ENCODE measurements at places on chromosomes 16 and 17. TPM values are rescaled to one million over a fixed set of nuclear protein-coding genes. Genes with fewer than 3 reads are reported as not detected.

DNA sequence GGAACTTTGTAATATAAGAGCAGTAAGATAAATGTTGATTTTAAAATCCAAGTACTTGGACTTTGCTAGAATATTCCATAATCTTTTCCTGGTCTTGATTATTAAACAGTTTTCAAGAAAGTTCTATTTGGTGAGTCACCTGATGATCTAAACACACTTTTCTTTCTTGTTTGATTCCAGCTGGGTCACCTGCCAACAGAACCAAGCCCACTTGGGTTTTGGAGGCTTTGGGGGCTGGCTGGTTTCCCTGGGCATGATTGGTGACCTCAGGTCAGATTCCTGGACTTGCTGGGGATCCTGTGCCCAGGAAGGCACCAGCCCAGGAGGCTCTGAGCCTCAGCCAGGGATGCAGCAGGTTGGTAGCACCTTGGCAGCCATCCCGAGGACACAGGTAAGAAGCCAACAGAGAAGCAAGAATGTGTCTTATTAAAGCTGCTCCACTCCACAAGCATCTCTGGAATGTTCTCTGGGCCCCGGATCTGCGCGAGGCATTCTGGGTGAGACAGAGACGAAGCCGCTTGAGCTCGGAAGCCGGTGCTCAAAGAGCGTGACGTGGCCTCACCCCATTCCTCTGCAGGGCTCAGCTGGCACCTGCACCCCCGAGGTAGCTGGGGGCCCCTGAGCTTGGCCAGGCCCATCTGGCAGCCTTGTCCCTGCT is 3.1 kb upstream of the TEX19 start:
- no peaks in the 10 kb centered on the region for H3K27me3 ChIP-seq
- H3K4me3 ChIP-seq = no peak overlapping the region
- no peak overlapping the region for H3K27ac ChIP-seq
- peaks cover 8% of the 10 kb centered on the region for H3K4me1 ChIP-seq

DNA sequence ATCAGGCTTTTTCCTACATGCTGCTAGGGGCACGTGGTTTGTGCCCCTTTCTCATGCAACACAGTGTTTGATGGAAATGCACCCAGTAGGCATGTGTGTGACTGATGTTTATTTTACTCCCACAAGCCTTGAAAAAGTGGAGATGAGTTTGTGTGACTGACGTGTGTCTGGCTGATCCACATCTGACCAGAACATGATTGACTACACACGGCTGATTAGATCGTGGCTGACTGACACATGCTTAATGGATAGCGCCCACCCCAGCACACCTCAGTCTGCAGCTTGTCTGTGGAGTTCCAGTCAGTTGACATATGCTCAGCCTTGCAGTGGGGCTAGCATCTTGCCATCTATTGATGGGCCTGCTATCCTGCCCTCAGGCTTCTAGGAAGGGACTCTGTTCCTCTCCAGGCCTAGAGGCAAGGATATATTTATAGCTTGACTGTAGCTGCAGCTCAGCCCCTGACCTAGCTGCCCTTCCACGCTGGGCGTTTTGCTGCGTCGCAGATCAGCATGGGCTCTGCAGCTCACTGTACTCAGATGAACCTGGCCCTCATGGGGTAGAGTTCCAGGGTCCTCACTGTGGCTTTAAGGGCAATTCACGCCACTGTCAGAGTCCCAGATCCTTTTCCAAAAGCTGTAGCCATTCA is 112.3 kb downstream of the HS3ST2 start:
- no peaks in the 10 kb centered on the region for H3K4me1 ChIP-seq
- H3K4me3 ChIP-seq = no peak overlapping the region
- no peak for DNase-seq

DNA sequence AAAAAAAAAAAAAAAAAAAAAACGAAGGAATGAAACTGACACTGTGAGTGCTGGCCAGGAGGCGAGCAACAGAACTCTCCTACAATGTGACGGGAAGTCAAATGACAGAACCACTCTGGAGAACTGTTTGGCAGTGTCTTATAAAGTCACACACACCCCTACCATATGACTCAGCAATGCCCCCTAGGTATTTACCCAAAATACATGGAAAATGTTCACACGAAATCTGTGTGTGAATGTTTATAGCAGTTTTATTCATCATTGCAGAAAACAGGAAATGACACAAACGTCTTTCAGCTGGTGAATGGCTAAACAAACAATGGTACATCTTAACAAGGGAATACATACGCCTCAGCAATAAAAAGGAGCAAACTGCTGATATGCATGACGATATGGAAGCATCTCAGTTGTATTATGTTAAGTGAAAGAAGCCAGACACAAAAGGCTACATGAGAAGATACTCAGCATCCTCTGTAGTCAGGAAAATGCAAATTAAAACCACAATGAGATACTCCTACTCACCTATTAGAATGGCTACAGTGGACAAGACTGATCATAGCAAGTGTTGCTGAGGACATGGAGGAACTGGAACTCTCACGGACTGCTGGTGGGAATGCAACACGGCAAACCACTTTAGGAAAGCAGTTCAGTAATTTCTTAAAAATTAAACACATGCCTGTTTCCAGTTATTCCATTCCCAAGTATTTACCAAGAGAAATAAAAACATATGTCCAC is 74.7 kb downstream of the TBC1D16 start:
- peaks cover 22% of the 10 kb centered on the region for H3K36me3 ChIP-seq
- H3K27me3 ChIP-seq = no peaks in the 10 kb centered on the region
- no peak overlapping the region for H3K27ac ChIP-seq
- peaks cover 18% of the 10 kb centered on the region for H3K4me1 ChIP-seq
- no peak for DNase-seq

DNA sequence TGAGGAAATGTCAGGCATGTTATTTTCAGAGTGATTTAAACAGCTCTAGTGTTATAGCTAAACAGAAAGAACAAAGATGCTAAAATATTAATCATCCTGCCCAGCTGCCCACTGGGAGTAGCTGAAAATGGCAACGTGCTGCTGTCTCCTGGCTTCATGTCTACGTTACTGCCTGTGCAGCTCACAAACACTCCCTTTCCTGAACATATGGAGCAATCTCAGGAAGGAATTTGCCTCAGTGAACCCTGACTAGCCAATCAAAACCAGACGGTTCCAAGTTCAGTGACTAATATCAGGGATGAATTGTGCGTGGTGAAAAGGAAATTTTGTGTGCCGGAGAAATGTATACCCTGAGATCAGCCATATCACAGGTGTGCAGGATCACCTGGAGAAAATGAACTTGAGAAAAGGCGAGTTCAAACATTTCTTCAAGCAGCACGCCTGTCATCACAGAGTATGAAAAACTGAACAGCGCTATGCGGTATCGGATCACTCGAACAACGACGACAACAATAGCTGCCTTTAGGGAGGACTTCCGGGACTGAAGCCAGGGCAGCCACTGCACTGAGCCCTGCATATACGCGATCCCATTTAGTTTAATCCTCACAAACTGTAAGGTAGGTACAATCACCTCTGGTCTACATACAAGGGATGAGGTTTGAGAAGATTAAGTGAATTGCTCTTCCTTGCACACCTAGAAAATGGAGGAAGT is 110.3 kb downstream of the STX8 start:
- peaks cover 4% of the 10 kb centered on the region for H3K4me1 ChIP-seq
- no peak overlapping the region for H3K27ac ChIP-seq
- H3K27me3 ChIP-seq = no peaks in the 10 kb centered on the region
- no peak for DNase-seq

DNA sequence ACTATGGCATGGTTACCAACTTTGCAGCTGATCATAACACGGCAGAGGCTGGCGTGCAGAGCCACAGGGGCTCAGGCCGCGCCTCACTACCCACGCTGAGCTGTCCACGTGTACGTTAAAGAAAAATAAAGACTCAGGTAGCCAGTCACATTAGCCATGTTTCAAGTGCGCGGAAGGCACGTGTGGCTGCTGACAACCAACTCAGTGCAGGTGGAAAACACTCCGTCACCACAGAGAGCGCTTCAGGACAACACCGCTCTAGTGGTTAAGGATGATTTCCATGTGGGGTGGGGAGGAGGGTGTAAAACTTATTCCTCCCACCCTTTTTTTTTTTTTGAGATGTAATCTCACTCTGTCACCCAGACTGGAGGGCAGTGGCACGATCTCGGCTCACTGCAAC is 33.8 kb downstream of the ZCCHC14 start:
- peaks cover 11% of the 10 kb centered on the region for H3K4me1 ChIP-seq
- no peaks in the 10 kb centered on the region for H3K27me3 ChIP-seq
- no peak for DNase-seq
- H3K36me3 ChIP-seq = no peaks in the 10 kb centered on the region
- H3K27ac ChIP-seq = no peak overlapping the region
- H3K4me3 ChIP-seq = no peak overlapping the region

DNA sequence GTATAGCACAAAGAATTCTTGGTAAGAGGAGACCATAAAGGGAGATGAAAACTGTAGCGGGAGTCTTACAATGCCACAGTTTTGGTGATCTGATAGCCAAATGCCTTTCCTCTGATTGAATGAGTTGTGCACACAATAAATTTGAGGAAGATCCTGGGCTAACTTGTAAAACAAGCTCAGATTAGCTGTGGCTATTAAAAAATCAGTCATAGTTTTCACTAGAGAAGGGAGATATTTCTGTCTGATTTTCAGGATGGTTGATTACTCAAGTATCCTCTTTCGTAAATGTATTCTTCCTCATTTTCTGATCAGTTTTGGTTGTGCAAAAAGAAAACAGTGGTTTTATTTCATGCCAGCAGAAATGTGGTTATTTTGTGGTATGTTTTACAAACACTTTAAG is 9.1 kb upstream of the METTL9 start:
- no peak for DNase-seq
- no peak overlapping the region for H3K4me3 ChIP-seq
- no peaks in the 10 kb centered on the region for H3K36me3 ChIP-seq
- H3K4me1 ChIP-seq = no peaks in the 10 kb centered on the region
- H3K27ac ChIP-seq = no peak overlapping the region
- H3K27me3 ChIP-seq = peaks cover 9% of the 10 kb centered on the region

The TTYH2 gene
- 3.0 TPM for total RNA-seq

The CD7 gene
- total RNA-seq = not detected

The EPX gene
- not detected for total RNA-seq

The RBL2 gene
- total RNA-seq = 29.8 TPM

The RHOT2 gene
- 189 TPM for total RNA-seq

The KRT33B gene
- not detected for total RNA-seq

Data from neural crest cell (in vitro differentiated cells).